Caki2 (cell line): ENCODE measurements at places on chromosomes 2 and 18.

GRCh38 chr2:228334180-228334579, 152.7 kb upstream of the SPHKAP start:
- DNase-seq = no peak

DNA sequence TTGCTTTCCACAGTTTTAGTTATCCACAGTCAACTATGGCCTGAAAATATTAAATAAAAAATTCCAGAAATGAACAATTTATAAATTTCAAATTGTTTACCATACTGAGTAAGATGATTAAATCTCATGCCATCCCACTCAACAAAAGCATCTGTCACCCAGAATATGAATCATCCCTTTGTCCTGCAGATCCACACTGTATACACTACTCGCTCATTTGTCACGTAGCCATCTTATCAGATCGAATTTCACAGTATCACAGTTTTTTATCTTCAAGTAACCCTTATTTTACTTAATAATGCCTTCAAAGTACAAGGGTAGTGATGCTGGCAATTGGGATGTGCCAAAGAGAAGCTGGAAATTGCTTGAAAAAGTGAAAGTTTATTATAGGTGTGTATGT, 291.8 kb upstream of the LRATD1 start:
- no peak for DNase-seq

GRCh38 chr2:222827417-222827816, 33.4 kb upstream of the ACSL3 start:
- no peak for DNase-seq

DNA sequence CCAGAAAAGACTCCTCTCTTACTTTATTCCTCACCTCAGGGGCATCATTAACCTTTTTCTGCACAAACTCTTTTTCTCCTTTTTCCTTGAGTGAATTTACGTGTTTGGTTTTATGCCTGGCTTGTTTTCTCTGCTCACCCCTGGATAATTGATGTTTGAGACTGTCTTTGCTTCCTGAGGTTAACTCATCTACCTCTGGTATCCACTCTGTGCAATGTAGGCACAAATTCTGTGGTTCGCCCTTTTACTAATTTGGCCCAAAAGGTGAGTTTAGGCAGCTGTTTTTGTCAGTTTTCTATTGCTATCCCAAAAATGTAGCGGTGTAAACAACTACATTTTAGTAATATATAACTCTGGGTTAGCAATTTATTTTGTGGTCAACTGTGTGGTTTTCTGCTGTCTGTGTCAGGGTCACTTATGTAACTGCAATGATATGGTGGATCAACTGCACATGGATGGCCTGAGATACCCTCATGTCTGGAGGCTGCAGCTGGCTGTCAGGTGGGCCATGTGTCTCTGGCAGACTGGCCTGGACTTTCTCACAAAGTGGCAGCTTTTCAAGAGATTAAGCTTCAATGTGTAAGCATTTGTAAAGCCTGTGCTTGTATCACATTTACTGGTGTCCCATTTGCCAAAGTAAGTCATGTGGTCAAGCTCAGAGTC, 329.7 kb downstream of the FSIP2 start:
- DNase-seq = peak; percentile 31

DNA sequence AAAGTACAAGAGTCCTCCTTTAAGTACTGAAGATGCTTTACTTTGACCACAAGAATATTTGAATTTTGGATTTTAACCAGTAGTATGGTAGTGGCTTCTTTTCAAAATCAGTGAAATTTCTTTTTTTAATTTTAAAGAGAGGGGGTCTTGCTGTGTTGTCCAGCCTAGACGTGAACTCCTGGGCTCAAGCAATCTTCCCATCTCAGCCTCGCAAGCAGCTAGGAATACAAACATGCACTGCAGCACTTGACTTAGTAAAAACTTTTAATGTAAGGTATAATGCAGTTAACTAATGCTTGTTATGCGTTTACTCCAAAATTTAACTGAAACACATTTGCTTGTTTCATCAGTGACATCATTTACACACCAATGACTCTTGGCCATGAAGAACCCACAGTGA, 49.6 kb downstream of the EML4 start:
- DNase-seq = no peak

- peak; percentile 75 for DNase-seq
These were observed 277.9 kb downstream of the MBD2 start for GRCh38 chr18:53946594-53946993.

- DNase-seq = no peak
These were observed 532.4 kb upstream of the SALL3 start for GRCh38 chr18:78447211-78447610.

DNA sequence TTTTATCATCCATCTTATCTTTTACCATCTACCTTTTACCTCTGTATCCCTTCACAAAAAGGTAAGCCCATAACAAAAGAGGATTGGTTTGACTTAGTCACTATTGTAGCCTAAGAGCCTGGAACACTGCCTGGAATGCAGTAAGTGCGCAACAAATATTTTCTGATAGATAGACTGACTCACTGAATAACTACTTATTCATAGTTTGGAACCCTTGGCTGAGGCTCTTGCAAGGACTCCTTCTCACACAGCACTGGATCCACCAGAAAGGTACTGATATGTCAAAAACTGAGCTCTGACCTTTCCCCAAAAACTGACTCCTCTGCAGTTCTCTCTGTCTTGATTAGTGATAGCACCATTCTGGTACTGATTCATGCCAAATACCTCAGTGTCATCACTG, 426.7 kb downstream of the SETBP1 start:
- DNase-seq = no peak

DNA sequence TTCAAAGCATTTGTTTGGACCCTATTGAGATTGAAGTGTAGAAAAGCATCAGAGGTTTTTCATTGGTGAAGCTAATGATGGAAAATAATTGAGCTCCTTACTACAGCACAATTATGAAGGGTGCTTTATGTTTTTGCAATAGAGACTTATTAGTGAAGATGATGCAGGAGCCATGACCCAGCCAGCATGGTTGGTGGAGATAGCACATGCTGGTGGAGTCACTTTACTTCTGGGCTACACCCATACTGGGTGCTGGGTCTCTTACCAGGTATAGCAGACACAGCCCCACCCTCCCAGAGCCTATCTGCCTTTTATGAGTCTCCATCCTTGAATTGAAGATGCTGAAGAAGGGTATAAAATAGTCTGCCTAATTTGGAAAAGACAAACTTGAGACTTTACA, 3.6 kb downstream of the ACP1 start:
- no peak for DNase-seq

- no peak for DNase-seq
These were observed 39.1 kb upstream of the NCOA1 start for GRCh38 chr2:24451805-24452501.

- DNase-seq = peak; percentile 40
These were observed 25.7 kb downstream of the NPPC start for GRCh38 chr2:231900486-231900942.

- no peak for DNase-seq
These were observed 352.9 kb downstream of the TXNL1 start for GRCh38 chr18:56285387-56286065.

DNA sequence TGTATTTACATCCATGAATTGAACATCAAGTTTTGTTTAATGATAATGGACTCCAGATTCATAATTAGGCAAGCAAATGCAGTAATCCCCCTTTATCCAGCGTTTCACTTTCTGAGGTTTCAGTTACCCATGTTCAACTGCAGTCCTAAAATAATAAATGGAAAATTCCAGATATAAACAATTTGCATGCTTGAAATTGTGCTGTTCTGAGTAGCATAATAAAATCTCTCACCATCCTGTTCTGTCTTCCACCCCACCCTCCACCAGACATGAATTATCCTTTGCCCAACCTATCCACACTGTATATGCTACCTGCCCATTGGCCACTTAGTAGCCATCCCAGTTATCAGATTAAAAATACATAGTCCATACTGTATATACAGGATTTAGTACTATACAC, 224.5 kb upstream of the CHAC2 start:
- no peak for DNase-seq

- no peak for DNase-seq
These were observed 2.9 kb upstream of the EML6 start for GRCh38 chr2:54720563-54720962.

DNA sequence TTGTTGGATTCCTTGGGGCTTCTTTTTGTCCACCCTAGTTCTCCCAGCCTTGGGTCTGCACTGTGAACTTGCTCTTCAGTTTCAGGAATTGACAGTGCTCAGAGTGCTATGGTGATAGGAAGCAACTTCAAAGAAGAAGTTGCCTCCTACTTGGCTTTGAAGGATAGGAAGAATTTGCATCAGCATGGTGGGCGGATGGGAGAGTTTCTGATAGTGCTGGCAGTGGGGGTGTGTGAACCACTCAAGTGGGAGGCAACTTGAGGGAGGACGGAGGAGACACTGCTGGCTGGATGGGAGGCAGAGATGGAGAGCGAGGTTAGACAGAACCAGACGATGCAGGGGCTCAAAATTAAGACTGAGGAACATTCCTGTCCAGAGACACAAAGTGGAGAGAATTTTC, 164.4 kb upstream of the SKOR2 start:
- no peak for DNase-seq
